ENCODE measurements at places on chromosomes 5 and 9.

GRCh38 chr9:136965771-136966484, 11.4 kb upstream of the PTGDS start:
- DNase-seq: no peak

DNA sequence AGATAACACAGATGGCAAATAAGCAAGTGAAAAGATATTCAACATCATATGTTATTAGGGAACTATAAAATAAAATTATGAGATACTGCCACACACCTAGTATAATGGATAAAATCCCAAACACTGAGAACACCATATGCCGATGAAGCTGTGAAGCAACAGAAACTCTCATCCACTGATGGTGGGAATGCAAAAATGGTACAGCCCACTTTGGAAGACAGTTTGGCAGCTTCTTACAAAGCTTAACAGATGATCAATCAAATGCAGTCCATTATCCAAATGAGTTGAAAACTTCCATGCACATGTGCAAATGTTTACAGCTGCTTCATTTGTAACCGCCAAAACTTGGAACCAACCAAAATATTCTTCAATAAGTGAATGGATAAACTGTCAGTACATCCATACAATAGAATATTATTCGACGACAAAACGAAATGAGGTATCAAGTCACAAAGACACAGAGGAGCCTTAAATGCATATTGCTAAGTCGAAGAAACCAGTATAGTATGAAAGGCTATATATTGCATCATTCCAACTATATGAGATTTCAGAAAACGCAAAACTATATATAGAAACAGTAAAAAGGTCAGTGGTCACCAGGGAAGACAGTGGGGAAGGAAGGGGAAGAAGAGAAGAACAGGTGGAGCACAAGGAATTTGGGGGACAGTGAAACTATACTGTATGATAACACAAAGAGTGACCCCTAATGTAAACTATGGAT, 14.9 kb downstream of the PFDN1 start:
- DNase-seq: no peak

GRCh38 chr5:137439645-137440044, 59.5 kb downstream of the SPOCK1 start:
- DNase-seq: no peak

DNA sequence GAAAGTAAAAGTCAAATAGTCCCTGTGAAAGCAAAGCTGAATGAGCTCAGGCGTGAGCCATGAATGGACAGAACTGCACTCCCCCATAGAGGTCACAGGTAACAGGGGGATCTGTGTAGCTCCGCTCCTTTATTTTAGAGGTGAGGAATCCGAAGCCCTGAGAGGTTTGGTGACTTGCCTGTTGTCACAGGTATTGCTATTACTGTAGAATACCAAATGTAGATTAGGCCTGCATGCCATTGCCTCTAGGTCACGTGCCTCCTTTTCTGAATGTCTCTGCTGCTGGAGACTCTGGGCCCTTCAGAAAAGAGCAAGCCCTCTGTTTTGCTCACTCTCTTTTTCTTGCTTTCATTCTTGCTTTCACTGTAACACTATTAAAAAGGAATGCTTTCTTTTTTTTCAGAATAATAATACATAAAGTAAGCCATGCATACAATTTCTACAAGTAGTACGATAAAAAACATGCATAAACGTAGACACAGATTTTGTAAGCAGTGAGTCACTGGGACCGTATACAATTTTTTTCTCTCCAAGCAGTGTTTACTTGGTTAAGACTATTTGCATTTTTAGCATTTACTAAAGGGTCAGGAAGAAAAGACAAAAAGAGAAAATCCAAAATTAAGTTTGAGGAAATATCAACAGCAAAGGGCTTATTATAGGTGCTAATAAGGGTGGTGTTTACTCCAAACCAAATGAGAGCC, 568.7 kb upstream of the ADAMTS16 start:
- no peak for DNase-seq

DNA sequence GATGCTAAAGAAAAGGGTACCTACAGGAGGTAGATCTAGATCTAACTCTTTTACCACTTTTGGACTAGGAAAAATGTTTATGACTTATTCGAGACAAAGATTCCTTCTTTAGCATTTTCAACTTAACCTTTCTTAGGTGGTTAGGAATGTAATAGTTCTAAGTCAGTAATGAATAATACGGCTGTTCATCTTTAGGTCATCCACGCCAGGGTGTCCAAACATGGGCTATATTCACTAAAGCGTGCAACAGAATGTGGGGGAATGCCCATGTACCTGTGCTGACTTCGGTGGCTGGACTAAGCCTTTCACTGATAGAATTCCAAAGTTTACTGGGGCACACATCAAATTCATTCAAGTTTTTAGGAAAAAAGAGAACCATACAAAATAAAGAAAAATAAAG, 164.7 kb downstream of the TSSK1B start:
- no peak for DNase-seq

DNA sequence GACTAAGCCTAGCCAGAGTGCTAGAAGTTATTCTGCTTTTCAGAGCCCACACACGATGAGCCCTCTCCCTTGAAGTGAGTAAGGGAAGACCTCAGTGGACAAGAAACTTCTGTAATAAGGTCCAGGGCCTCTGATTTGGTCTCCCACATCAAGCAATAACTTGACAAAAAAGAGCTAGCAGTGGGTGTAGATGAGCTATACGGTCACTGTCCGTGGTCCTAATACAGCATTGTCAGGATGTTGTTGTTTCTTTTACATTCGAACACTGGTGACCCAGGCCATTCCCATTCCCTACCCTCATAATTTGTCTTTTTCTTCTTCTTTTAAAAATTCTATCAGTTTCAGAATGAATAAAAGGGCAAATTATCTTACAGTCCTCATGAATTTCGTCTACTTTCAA, 5.2 kb downstream of the PCSK1 start:
- peak; percentile 7 for DNase-seq

DNA sequence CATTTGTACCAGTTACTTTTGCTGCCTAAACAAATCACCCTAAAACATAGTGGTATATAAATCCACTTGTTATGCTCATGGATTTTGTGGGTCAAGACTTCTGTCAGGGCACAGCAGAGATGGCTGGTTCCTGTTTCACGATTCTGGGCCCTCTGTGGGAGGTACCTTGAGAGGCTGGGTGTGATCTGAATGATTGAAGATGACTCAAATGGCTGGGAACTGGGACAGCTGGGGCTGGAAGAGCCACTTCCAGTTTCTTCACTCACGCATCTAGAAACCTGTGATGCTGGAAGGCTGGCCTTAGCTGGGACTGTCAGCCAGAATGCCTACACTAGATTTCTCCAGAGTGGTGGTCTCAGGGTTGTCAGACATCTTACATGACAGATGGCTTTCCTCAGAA, 88.1 kb downstream of the KIF4B start:
- DNase-seq: no peak

DNA sequence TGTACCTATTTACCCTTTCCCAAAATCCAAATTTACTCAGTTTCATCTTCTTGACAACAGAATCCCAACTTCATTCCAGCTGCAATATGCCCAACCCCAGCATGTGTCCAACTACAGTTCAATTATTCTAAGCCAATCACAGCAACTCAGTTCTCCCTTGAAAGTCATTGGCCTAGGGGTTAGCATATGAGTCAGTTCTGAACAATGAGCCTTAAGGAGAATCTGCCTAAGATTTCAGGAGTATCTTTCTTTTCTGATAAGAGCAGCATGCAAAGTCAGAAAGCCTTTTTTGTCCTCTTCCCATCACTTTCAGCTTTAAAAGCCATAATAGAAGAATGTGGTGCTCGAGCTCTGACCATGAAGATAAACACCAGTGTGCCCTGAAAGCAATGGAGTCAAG, 44.4 kb upstream of the RASGRF2 start:
- DNase-seq: no peak

DNA sequence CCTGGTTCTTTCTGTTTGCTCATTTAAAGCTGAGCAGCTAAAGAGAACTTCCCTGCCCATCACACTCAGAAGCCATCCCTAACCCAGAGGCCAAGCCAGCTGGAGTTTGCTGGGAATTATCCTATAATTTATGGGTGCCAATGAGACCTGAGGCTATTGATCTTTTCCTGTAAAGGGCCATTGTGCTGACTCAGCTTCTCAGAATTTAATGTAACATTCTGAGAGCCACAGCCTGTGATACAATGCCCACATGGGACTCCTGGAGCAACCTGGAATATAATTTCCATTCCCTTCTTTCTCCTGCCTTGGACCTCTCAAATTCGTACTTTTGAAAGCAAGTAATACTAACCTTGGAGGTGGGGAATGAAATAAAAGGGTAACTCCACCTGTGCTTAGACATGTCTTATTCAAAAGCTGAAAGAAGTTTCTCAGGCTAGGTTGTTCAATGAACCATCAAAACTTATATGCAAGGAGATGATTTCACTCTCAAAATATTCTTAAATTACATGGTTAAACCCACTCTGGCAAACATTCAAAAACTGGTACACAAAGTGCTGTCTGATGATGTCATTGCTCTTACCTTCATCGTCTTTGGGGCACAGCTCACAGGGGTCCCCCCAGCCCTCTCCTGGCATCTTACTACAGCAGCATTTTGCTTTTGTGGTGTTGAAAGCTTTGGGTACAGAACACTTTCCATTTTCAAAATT, 206.7 kb downstream of the SLC12A2 start:
- no peak for DNase-seq

DNA sequence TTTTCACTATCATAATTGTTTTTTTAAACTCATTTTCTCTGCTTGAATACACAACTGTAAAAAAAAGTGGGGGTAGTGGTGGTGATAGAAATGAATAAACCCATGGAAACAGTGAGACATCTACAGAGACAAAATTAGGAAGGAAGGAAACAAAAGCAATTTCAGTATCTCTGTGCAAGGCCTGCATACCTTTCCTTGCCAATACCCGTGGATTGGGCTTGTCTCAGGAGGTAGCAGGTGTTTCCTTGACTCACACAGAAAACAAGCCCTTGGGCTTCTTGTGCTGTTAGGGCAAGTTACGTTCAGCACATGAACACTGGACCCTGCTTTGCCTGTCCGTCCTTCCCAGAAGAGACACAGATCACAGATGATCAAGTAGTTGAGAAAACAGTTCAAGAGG, 372.2 kb downstream of the ZSWIM6 start:
- DNase-seq: no peak

DNA sequence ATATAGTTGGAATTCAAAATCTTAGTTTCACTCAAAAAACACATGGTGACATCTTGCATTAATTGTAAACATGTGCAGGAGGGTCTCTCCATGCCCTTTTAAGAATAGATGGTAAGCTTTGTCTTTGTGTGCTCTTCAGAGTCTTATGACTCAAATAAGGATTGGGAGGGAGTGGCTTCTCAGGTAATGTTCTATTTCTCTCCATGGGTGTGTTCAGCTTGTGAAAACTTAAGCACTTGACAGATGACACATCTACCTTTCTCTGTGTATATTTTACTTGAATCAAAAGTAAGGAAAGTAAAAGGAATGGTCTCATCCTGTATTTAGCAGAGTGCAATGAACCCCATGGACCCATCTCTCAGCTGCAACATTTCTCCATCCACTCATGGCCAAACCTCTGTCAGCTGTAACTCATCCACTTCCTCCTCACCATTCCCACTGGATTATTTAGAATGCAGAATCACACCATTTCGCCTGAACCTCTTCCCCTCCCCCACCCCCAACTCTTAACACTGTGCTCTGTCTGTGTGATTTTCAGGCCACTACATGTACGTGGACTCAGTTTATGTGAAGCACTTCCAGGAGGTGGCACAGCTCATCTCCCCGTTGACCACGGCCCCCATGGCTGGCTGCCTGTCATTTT, 82.1 kb downstream of the MAMDC2 start:
- DNase-seq: no peak

- no peak for DNase-seq
Observed at GRCh38 chr5:115920171-115920725, 42.0 kb upstream of the LVRN start.

DNA sequence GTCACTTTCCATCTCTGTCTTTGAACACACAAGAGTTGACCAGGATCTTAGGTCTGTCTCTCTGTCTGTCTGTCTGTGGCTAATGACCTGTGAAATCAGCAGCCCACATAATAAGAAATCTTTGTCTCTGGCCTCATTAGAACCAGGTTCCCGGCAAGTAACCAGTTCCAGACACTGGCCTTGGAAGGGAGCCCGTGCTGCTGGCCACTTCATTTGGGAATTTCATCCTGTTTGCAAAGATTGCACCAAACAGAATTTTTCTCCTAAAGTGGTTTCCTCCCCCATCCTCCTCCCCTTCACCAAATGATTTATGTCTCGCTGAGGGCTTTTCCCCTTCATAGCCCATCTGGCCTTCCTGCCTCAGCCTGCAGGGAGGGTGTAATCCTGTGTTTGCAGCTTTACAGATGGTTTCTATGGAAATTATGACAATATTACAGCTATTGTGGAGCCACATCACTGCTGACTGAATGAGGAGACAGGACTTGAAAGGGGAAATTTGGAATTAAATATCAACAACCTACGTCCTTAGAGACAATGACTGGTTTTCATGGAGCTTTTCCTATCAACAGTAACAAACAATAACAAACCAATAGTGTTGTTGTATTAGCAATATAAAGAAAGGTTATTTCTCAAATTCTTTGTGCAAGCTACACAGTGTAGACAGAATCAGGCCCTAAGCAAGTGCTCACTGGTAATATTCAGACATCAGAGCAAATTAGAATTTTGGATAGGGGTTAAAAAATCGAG, 25.7 kb downstream of the DPYSL3 start:
- DNase-seq: peak; percentile 100

- DNase-seq: no peak
Observed at GRCh38 chr5:136677217-136677616, 311.9 kb upstream of the TRPC7 start.

DNA sequence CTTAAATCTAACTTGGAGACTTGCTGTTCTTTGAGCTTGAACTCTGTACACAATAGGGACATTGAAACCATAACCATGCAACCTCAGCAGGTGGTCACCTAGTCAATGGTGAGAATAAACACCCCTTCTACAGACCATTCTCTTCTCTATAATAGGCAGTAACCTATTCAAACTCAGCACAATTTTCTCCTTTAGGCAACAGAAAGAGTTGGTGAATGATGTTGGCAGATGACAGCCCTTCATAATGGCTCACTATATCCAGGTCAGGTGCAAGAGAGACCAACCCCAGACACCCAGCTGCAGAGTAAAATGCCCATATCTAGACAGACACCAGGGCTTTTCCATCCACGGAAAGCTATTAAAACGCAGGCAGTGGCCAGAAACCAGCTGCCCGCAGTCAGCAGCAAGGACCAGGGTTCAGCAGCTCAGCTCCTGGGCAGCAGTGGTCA, 106.7 kb downstream of the SERINC5 start:
- DNase-seq: no peak

DNA sequence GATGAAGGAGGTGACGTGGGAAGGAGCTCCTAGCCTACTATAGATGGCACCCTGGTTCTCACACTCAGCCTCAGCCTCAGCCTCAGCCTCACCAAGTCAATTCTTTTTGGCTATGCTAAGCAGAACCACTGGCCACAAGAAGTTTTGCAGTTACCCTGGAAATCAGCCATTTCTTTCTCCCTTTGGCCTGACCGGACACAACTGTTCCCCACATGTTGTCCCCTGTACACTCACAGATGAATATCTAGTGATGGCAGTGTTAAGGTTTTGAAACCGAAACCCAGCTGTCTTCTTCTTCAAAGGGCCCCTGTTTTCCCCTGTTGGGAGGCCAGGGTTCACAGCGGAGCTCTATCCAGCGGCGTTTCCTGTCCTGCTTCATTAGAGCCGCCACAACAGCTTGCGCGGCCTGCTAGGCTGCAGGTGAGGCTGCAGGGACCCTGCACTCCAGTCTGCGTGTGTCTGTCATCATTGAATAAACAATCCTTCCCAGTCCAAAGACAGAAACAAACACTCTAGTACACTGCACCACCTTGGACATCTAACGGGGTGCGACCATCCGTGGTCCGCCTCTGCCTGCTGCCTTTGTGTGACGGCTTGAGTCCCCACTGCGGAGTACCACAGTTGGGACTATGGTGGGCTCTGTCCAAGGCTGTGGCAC, 250.5 kb downstream of the DENND1A start:
- peak; percentile 81 for DNase-seq
